ENCODE measurements at places on chromosomes 4 and X.

GRCh38 chrX:25206778-25207177 lies 191.0 kb upstream of the ARX start:
- DNase-seq: no peak

- DNase-seq: no peak
These were observed 1.3 kb upstream of the OCIAD2 start for GRCh38 chr4:48907706-48908477.

GRCh38 chr4:177987896-177988295 lies 545.7 kb upstream of the AGA start:
- DNase-seq: no peak

DNA sequence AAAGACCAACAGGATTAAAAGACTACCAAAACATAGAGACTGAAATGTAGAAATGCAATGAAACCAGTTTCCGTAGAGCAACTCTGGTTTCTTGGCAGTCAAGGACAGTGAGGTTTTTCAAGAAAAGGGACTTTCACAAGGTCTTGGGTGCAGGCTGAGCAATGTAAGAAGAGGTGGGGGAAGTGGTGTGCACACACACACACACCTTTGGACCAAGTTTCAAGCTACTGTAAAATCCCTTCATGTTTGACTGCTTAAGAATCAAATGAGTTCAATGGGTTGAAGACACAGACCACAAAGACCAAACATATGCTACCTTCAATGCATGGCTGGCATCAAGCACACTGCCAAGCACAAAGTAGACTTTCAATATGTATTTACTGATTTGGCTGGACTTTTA lies 17.8 kb upstream of the MCF2 start:
- DNase-seq: no peak

- no peak for DNase-seq
These were observed 82.9 kb downstream of the OR13H1 start for GRCh38 chrX:131626681-131627296.

DNA sequence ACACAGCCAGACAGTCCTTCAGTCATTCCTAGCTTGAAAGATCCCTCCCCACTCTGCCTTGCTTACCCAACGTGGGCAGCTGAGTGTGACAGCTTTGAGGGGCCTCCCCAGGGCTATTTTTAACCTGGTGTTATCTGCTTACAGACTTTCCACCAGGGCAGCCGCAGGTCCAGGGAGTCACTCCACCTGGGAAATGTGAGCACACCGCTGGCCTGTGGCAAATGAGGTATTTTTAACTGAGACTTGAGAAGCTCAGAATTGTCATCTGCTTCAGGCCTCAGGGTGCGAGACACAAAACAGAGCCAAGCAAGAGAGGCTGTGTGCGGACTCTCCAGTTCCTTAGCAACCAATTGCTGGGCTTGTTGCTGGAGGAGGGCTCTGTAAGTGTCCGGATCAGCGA lies 13.0 kb downstream of the CORIN start:
- no peak for DNase-seq

DNA sequence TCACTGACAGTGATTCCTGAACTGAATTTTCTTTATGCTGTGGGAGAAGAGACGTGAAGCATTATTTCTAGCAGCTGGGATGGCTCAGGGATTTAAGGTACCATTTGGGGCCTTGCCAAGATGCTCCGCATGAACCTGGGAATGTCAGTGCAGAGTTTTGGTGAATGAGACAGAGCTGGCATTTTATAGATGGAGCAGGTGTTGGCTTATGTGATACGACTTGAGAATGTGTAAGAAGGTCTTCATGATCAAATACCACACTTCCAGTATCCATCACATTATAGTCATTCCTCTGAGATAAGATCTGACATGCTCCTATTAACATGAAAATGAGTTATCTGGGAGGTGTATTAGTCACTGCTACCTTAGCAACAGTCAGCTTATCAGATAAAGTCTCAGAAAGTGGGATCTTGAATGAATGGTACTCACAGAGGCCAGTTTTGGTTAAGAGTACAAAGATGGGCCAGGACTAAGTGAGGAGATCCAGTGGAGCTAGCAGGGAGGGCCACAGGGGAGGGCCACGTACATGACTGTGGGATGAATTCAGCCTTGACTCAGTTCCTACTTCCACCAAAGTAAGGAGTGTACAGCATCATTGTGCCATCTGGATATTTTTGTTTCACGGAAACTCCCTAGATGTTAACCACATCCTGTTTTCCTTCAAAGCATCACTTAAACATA lies 116.7 kb downstream of the SPCS3 start:
- DNase-seq: no peak

- DNase-seq: no peak
These were observed 109.6 kb downstream of the MAML3 start for GRCh38 chr4:140044337-140044902.

DNA sequence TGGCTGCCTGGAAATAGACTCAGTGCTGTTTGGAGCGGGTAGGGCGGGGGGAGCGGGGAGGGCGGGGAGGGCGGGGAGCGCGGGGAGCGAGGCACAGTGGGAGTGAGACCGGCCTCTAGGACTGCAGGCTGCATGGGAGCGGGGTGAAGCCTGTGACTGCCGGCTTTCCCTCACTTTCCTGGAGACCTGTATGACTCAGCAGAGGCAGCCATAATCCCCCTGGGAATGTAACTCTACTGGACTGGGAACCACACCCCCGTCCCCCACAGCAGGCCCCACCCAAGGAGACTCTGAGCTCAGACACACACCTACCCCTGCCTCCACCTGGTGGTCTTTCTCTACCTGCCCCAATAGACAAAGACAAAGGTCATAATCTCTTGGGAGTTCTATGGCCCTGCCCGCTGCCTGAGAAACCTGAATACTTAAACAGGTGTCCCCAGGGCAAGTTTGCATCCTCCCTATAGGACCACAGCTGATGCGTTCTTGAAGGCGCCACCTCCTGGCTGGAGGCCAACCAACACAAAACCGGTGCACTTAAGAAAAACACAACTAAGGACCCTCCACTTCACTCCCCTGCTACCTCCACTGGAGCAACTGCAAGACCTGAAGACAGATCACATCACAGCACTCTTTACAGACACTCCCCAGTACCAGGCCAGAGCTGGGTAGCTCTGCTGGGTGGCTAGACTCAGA lies 18.0 kb downstream of the HDAC8 start:
- no peak for DNase-seq

- DNase-seq: no peak
These were observed 39.7 kb upstream of the OGT start for GRCh38 chrX:71493111-71493613.

DNA sequence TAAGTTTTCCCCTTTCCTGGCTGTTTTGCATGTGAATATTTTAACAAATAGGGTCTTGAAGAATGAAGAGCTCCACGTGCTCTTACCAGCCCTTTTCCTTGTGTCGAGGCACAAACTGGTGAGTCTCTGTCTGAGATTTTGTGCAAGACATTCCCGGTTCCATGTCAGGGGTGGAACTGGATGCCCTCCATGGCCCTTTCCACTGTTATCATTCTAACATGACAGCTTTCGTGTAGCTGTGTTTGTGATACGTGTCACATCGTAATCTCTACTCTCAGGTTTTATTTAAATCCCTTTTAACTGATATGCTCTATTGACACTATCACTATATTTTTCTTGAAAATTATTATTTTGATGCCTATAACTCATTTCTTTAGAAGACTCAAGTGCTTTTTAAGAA lies 130.4 kb downstream of the SORBS2 start:
- DNase-seq: no peak

DNA sequence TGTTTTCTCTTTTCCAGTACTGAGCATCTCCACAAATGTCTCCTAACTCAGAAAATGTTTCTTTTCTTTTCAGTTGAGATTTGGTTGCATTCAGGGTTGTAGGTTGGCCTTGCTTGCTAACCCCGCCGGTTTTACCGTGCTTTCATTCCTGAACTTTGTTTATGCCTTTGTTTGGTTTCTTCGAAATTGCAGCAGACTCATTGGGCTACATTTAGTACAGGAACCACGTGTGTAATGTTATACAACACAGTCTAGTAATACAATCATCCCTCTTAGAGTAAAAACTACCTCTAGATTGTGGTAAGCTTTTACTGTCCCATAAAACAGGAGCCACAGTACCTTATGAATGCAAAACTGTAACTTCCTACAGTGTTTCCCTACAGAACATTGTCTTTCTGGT lies 57.9 kb downstream of the CCKAR start:
- DNase-seq: no peak

DNA sequence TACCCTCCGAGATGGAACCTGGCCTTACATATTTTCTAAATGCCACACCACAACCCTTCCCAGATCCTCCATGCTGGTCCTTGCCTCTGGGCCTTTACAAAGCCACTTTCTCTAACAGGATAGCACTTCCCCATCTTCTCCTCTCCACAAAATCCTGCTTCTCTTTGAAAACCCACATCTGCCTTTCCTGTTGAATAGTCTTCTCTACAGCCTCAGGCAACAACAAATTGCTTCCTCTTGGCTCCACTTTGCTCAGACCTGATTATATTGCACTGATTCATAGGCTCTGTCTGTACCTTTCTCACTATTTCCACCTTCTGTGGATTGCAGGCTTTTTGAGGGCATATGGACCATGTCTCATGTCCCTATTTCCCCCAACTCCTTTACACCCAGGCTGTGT lies 203.7 kb upstream of the MBNL3 start:
- DNase-seq: no peak

DNA sequence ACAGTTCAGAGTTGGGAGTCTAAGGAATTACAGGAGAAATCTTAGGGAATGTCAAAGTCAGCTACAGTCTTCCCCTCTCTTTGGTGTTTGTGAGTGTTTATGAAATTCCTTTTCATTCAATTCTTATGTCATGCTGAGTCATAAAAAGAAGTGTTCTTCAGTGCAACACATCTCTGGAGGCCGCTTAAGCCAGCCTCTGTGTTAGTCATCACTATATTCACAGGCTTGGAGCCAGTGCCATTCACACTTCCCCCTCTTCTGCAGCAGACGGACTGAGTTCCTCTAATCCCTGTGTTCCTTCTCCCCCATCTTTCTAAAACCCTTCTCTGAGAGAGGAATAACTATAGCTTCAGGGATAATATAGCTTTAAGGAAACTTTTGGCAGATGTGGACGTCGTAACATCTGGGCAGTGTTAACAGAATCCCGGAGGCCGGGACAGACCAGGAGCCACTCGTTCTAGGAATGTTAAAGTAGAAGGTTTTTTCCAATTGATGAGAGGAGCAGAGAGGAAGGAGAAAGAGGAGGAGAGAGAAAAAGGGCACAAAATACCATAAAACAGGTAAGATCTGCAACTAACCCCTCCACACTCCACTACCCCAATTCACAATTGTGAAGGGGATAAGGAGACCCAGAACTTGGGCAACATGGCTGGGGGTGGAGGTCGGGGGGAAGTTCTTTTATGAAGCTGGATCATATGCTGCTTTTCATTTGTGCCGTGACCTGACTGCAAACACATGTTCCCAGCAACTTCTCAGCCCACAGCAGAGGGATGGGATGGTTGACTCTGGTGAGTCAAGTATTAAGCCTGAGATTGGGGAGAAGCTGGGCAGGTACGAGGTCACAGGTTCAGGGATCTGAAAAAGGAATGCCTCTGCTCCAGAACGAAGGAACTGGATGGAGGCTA lies at the start of gene SRPX2:
TSS of gene SRPX2 (plus strand) at position 244 of the 905 bp plus-strand sequence. CDS start 2,124 bp downstream, outside the sequence.
- DNase-seq: no peak

DNA sequence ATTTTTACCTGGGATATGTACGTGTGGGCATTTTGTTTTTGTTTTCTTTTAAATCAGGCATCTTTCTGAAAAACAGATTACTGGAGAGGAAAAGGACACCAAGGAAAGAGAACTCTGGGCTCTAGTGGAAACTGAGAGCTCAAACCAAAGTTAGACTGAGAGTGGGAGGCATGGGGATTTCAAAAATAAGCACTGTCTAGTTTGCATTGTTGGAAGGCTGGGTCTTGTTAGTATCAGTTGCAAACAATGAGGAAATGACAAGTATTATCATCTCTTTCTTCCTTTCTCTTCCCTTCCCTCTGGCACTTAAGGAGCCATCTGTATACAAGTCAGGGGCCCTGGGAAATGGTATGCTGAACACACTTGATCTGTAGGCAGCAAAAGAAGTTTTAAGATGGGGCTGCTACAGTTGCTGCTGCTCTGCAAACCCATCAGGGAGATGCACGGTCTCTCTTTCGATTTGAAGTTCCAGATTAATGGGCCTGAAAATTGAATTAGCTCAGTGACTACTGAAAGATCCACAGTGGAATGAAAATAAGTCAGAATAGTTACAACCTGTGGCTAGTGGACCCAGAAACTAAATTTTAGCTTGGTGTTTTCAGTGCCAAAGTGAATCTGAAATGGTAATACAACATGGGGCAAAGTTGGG lies 48.0 kb upstream of the GRXCR1 start:
- DNase-seq: no peak

DNA sequence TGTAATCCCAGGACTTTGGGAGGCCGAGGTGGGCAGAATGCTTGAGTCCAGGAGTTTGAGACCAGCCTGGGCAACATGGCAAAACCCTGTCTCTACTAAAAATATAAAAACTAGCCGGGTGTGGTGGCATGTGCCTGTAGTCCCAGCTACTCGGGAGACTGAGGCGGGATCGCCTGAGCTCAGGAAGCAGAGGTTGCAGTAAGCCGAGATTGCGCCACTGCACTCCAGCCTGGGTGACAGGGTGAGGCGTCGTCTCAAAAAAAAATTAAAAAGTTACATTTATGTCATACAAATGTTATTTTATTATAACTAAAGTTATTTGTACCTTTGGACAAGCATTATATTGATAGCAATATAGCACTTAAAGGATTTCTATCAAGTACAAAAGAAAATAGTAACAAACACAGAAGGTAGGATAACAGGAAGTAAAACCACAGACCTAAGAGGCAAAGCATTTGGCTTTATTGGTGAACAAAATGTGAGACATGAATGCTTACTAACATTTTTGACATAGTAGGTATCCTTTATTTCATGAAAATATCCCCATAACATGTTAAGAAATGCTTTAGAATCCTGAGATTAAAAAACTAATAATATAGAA lies 51.5 kb downstream of the TMEM165 start:
- DNase-seq: no peak

- no peak for DNase-seq
These were observed 76.7 kb downstream of the IRF2 start for GRCh38 chr4:184397516-184398163.

DNA sequence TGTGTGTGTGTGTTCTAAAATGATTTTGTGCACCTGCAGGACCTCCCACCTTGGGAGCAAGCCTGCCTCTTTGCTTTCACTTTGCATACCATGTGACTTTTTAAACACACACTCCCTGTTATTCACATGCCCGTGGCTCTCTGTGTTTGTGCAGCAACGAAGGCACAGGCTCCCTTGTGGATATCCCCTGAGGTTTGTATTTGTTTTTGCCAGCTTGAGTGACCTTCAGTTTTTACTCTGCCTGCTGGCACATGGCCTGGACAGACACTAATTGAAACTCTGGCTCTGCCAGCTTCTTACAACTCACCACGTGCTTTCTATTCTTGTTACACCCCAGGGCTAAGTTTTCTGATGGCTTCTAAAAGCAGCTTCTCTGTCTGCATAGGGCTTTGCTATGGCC lies 885.8 kb downstream of the SH3BGRL start:
- no peak for DNase-seq

- DNase-seq: no peak
These were observed 10.9 kb downstream of the DRD5 start for GRCh38 chr4:9792381-9792780.

GRCh38 chrX:128458888-128459287 lies 406.7 kb upstream of the ACTRT1 start:
- no peak for DNase-seq

GRCh38 chr4:140816806-140817510 lies 60.8 kb upstream of the TBC1D9 start:
- no peak for DNase-seq

Measured in stimulated activated CD8-positive, alpha-beta memory T cell treated with anti-CD3 and anti-CD28 coated beads, Interleukin-15, amount 100 ng/mL, for 48 hours (primary cell).